ENCODE measurements at places on chromosomes 2 and 18. TPM values are rescaled to one million over a fixed set of nuclear protein-coding genes. Genes with fewer than 3 reads are reported as not detected.

Gene CKAP2L
- 0.83 TPM for total RNA-seq

Gene UGT1A5
- total RNA-seq = 1.3 TPM

Gene RTP5
- not detected for total RNA-seq

Gene CCDC74A
- total RNA-seq = 7.5 TPM

Gene CENPA
- total RNA-seq = 11.6 TPM

Gene PRSS56
- total RNA-seq = not detected

Gene FOXD4L1
- 0.33 TPM for total RNA-seq

Gene ANKRD30BL
- not detected for total RNA-seq
